ENCODE measurements at places on chromosomes 4 and X.

- DNase-seq, result no peak
These were observed 46.5 kb downstream of the HADH start for GRCh38 chr4:108036213-108036612.

DNA sequence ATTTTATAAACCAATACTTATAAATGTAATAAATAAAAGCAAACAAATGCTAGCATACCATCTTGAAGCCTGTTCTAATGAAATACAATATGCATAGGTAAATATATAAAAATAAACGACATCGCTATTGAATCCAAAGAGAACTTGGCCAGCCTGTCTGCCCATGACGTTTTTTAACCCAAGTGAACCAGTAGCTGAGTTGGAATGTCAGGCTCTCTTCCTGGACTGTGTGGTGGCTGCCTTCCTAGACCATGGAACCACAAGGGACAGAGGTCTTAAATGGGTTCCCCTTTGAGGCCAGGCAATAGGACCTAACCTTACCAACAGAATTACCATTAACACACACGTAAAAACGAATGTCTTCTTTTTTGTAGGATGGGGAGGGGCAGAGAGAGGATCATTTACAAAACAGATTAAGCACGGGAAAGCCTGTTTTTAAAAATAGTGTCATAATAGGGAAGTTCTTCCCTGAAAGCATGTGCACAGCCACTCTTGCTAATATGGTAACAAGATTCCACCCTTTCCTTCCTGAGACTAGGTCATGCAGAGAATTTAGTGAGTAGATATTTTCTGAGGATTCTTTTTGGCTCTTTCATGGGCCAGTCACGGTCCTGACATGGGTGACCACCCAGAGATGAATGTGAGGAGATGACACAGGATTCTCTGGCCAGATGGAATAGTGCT, 69.4 kb upstream of the ACSL1 start:
- no peak for DNase-seq

DNA sequence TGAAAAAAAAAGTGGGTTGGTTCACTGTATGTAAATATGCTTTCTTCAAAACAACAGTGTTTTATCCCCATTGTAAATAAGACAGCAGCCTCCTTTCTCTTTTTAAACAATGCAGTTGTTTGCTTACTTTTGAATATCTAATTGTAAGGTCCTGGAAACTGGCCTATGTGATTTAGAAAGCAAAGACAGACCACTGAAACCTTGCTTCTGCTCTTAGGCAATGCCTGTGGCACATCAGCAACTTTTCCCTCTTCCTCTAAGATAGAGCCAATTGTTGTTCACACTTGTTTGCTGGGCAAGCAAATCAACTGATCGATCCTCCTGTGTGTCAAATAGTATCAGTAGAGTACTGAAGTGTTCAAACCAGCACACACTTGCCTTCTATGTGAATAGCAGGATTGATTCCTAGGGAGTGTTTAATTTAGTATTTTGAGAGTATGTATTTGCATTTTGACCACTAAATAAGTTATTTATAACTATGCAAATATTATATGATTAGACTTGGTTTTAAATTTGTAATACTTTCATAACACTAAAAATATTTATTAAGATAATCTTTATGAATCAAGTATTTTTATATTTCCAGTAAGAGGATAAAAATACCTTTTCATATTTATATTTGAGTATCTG, 55.4 kb upstream of the GRPR start:
- no peak for DNase-seq

- no peak for DNase-seq
These were observed at the start of gene DCAF12L2 for GRCh38 chrX:126165721-126166461. TSS of gene DCAF12L2 (minus strand) at chrX:126166289. CDS start at chrX:126165924, 365 bp downstream.

GRCh38 chr4:183601381-183601780, 57.6 kb downstream of the RWDD4 start:
- DNase-seq, result no peak

GRCh38 chrX:1062351-1062750, 150.1 kb downstream of the CRLF2 start:
- no peak for DNase-seq

DNA sequence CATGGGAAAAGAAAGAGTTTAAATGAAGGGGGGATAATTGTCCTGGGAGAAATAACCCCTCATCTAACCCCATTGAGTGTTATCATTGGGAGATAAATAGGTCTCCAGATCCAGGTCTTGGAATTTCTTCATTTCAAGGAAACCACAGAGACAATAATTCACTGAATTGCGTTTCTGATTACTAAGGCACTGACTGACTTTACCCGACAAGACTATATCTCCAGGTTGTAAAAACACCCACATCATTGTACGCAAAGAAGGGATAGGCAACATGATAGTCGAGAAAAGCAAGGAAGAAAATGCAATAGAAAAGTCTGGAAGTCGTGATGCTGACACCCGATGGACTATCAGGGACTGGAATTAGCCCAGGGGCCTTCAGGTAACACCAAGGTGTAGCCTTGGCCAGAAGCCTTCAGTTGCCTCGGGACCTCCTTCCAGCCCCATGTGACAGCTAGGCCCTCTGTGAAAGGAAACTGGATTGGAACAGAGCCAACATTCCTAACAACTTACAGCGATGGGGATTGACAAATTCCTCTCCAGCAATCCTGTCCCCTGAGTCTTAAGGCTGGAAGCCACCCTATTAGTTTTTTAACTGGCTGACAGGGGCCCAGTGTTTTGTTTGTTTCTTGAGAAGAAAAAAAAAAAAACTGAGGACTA, 46.5 kb upstream of the RAB9B start:
- peak; percentile 46 for DNase-seq

DNA sequence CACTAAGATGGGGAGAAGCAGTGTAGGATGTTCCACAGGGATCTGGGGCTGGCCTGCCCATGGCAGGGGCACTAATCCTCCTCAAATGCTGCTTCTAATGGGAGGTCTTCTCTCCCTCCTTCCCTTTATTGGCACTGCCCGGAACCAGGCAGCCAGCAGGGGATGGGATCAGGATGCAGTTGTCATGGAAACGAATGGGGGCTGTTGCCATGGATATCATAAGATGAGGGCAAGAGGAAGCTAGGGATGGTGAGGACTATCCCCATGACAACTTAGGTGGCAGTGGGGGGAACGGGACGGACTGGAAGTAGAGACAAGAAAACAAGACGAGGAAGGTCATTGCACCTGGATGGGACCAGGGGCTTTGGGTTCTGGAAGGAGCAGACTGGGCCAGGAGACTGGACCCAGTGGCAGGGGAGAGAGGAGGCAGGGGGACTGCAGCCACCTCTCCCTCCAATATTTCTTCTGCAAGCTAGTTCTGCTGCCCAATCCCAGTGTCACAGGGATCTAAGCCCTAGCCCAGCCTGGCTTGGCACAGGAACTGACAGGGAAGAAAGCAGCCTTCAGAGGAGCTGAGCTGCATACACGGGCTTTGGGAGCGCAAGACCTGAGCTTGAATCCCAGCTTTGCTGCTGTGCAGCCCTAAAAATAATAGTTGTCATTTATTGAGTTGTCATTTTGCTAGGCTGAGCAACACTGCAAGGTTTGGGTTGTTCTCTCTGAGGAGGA, 19.0 kb downstream of the IQSEC2 start:
- DNase-seq, result no peak

GRCh38 chr4:87405211-87405820, 14.3 kb upstream of the HSD17B11 start:
- no peak for DNase-seq

GRCh38 chr4:14984448-14984847, 17.8 kb upstream of the CPEB2 start:
- DNase-seq, result peak; percentile 58

- DNase-seq, result peak; percentile 4
These were observed 20.6 kb downstream of the ZDHHC9 start for GRCh38 chrX:129823115-129823514.

DNA sequence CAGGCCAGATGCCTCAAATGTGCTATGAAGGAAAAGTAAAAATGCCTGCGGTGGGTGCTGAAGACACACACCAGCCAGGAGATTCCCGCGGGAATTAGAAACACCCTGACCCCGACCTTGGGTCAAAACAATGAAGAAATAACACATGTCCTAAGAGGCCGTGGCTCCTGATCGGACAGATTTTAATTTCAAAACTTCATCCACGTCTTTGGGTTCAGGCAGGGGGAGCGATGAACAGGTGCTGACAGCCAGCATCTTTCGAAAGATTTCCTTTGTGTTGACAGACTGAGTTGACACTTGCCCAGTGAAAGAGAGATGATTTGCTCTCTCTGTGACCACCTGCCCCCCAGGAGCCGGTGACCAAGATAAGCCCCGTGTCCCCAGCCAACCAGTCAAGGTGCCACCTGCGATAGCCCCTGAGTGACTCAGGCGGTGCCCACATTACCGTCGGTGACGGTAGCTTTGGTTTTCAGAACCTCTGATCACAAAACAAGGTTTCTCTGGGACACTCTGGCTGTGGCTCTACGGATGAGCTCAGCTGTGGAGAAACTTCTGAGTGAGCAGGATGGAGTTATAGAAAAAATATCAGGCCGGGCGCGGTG, 11.0 kb upstream of the IL3RA start:
- DNase-seq, result no peak

GRCh38 chr4:108042927-108043326, 53.2 kb downstream of the HADH start:
- no peak for DNase-seq

- DNase-seq, result no peak
These were observed 87.2 kb upstream of the MCF2 start for GRCh38 chrX:139795196-139795595.

- DNase-seq, result no peak
These were observed 59.9 kb downstream of the PROM1 start for GRCh38 chr4:16023776-16024408.

- DNase-seq, result peak; percentile 52
These were observed 41.5 kb downstream of the CLCN4 start for GRCh38 chrX:10198254-10198653.
